ENCODE measurements at places on chromosomes 6 and 20.

DNA sequence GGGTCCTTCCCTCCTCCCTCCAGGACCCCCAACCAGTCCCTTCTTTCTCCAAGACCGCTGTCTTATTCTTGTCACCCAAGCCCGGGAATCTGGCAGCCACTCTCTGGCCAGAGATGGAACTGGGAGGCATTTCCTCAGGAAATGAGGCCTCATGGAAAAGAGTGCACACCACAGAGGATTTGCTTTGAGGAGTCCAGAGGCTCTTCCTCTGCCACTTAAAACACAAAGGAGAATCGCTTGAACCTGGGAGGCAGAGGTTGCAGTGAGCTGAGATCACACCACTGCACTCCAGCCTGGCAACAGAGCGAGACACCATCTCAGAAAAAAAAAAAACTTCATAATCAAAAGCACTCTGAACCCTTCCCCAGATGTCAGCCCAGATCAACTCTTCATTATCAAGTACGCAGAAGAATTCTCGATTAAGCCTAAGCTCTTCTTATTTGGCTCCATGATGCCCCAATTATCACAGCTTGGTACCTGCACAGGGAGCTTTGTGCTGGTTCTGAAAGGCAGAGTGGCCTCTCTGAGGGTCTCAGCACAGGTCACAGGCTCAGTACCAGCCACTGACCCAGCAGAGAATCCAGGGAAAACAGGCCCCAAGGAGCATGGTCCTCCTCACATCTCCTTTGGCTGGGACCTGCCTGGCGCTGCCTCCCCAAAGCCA is 82.9 kb upstream of the MAFB start:
- DNase-seq, result no peak

- DNase-seq, result no peak
Measured at GRCh38 chr20:31923388-31924331, 28.2 kb downstream of the PDRG1 start.

- no peak for DNase-seq
Measured at GRCh38 chr6:127207591-127208120, 59.0 kb upstream of the RNF146 start.

DNA sequence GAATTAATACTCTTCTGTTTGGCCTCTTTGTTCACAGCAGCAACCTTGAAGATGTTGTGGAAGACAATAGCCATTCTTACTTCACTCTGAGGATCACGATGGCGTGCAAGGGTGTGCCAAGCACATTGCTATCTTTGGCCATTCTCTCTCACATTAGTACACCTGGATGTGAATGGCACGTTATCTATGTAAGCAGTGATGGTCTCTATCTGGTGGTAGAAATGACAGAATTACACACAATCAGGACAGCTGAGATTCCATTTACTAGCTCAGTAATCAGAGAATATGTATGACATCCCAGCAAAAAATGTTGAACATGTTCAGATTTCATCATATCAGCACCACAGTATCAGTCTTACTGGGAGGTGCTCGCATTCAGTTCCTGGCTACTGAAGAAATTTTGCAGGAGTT is 116.2 kb downstream of the LCA5 start:
- DNase-seq, result no peak

DNA sequence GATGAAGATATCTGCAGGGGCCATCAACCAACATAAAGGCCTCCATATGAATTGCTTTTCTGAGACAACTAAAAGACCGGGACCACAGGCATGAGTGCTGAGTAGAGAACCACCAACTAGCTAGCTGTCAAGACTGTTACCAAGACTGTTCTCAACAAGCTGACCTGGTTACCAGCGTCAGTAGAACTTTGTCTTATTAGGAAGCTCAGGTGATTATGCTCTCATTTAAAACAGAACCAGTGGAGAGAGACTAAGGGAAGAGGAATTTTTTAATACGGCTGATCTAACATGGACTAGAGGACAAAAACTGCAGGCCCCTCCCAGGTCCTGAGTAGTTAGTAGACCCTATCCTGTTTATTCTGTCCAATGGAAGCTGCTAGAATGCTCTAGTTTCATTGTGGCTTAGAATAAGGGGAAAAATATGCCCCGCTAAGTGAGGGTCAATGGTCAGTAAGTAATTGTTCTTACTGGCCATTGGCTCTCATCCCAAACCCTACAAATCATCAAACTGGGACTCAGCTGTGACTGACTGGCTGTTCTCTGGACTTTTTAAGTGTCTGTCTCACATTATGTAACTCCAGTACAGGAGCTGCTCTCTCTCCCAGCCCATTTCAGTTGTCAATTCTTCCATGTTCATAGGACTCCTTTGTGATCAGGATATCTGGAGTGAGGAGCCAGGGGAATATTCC is 3.8 kb upstream of the DYNLRB1 start:
- no peak for DNase-seq

GRCh38 chr20:709423-709822 is 33.8 kb upstream of the SCRT2 start:
- no peak for DNase-seq

GRCh38 chr6:94636780-94637385 is 940.5 kb upstream of the MANEA start:
- no peak for DNase-seq

DNA sequence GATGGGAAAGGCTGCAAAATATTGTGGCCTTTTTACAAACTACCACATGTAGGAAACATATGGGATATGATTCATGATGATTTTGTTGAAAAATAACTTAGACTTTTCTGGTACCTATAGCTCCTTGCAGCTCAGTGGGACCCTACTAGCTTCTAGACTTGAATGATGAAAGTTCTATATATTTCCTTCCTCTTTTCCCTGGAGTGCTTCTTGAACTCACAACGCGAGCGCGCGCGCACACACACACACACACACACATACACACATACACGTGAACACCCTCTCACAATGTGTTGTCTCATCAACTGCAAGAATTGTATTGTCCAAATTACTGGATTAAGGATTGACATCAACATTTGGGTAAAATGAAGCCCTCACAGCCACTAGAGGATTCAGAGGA is 61.9 kb downstream of the TOX2 start:
- DNase-seq, result no peak

DNA sequence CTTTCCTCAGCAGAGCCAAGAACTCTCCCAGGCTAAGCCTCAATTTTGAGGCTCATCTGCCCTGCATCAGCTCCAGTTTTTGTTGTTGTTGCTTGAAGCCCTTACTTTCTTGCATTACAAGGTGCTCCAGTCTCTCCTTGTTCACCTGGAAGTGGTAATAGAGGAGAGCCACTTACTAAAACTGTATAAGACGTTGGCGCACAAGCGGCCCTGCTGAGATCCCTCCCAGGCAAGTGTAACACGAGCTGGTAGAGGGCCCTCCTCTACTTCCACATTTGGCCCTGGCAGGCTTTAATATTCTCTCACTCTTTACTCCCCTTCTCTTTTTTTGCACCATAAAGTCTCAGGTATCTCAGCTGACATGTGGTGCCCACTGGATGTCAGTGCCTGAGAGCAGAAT is 19.5 kb downstream of the GCM2 start:
- DNase-seq, result no peak

DNA sequence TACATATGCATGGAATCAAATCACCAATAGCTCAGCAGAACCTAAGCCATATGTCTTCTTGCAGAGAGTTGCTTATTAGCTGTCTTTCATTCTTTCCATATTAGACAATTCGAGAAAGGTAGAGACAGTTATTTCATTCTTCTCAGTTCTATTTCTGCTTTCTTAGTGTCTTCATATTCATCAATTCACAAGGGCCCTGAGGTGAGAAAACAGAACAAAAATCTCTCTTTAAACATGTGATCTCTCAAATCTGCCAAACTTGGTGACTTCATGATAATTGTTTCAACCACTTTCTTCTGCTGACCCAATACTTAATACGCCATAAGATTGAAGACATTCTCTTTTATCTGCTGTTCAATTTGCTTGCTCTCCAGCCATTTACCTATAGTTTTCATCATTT is 229.7 kb upstream of the MARCKS start:
- no peak for DNase-seq

DNA sequence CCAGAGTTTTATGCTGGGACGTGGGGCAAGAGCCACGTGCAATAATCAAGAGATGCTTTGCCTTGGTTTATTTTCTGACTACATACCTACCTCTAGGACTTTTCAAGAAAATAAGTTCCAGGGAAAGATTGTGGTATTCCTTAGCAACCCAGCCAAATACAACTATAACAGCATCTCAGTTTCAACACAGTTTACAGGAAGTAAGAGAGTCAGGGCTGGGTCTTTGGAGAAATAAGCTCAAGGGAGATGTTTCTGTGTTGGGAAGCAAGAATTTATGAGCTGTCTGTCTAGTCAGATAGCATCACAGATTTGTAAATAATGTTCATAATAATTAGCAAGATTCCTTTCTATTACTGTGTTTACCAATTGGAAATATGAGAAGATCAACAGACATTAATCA is 35.1 kb downstream of the MAP3K5 start:
- DNase-seq, result no peak

DNA sequence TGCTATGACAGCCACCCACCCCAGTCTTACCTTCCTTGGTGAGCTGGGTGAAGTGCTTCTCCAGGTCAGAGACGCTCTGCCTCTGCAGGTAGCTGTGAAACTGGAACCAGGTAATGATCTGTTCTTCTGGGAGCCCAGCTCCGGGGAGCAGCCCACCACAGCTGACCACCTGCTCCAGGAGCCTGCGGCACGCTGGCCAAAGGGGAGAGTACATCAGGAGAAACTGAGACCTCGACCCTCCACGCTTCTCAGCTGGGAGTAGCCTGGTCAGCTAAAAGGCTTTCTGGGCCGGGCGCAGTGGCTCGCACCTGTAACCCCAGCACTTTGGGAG is 82.8 kb downstream of the PTPN1 start:
- DNase-seq, result no peak

- DNase-seq, result no peak
Measured at GRCh38 chr6:2674857-2675256, 75.9 kb downstream of the MYLK4 start.

DNA sequence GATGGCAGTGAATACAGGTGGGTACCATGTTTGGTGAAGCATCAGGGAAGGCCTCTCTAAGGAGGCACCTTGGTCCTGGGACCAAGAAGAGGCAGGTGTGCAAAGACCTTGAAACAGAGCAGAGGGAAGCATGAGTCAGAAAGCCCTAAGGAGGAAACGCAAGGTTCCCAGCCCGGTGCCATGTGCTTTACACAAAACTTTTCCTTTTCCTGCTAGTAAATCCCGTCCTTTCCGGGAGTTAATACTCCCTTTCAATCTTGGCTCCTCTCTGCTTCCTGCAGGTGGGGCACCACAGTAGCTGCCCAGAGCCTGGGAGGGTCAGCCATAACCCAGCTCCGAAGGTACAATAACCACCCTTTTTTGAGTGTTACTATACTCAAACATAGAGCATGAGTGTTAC is 19.4 kb upstream of the SLC23A2 start:
- DNase-seq, result no peak

GRCh38 chr6:110554966-110555460 is 78.6 kb upstream of the SLC22A16 start:
- no peak for DNase-seq

DNA sequence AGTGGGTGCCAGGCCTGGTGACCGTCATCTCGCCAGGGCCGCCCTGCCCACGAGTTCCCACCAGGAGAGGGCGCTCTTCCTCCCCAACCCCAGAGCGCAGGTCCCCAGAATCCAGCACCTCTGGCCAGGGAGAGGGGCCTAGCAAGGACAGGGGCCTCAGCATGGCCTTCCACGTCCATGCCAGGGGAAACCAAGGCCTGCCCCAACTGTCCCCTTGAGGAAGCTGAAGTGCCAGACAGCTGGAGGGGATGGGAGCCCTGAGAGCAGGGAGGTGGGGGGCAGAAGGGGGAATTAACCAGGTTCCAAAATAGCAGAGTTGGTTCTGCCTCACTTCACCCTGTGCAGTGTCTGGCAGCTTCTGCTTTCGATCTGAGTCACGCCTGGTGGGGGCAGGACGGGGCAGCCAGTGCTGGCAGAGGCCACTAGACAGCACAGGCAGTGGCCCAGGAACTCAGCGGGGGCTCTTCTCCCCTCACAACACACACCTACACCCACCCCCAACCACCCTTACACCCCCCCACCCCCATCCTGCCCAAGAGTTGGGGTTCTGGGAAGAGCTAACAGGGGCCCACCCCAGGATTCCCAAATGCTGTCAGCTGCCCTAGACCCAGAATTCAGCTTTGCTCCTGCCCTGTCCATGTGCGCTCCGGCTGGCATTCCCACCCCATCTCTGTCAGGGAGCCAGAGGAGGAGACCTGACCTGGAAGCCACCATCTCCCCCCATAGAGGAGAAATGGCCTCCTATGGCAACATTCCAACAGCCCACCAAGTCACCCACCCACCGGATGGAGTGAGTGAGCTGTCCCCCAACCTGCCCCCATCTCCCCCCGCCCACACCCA is 29.2 kb downstream of the TFEB start:
- no peak for DNase-seq

DNA sequence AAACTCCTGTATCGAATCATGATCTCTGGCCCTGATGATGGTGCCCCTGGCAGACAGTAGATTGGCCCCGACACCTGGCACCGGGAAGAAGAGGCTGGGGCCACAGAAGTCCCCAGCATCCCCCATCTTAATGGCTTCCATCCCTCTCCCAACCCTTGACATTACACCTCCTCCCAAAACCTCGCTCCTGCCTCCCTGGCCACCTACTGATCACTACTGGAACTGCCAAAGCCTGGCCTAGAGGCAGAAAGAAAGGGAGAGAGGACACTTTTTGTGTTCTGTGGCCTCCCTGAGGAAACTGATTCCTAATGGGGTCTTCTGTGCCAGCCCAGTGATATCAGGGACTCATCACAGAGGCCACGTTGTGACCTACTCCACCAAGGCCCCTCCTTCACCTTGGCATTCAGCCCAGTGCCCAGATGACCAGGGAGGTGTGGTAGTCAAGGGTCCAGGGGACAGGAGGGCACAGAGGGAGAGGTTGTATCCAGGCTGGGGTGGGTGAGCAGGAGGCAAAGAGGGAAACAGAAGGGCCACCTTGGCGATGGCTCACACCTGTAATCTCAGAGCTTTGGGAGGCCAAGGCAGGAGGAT is 6.1 kb downstream of the C20orf173 start:
- DNase-seq, result no peak

DNA sequence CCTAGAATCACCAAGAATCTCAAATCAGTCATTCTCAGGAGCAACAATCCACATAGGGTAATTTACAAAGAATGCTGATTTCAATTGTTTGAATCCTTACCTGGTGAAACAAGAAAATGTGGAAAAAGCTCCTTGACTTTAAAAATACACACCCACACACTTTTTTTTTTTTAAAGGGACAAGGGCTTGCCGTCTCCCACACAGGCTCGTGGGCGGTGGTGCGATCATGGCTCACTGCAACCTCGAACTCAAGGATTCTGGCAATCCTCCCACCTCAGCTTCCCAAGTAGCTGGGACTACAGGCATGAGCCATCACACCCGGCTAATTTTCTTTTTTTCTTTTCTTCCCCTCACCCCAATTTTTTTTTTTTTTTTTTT is 30.7 kb downstream of the PARD6B start:
- no peak for DNase-seq

DNA sequence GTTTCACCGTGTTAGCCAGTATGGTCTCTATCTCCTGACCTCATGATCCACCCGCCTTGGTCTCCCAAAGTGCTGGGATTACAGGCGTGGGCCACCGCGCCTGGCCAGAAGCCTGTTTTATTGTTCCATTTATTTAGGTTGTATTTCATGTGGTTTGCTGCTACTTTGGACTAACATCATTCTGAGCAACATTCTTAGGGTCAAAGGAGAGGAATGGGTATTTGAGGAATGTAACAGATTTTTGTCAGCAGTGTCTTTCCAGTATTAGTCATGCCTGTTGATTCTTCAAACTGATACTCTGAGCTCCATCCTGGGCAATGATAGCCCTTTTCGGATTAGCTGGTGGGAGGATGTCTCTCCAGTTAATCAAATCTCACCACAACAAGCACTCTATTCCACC is 213.0 kb upstream of the CITED2 start:
- DNase-seq, result no peak

- no peak for DNase-seq
Measured at GRCh38 chr6:100962466-100962865, 81.3 kb upstream of the ASCC3 start.

GRCh38 chr6:155374681-155375080 is 60.4 kb upstream of the TFB1M start:
- no peak for DNase-seq
